Glomerular endothelial cell (primary cell): ENCODE measurements at places on chromosomes 11 and 22.

GRCh38 chr11:78860720-78861422 lies 286.2 kb upstream of the NARS2 start:
- no peak for DNase-seq

DNA sequence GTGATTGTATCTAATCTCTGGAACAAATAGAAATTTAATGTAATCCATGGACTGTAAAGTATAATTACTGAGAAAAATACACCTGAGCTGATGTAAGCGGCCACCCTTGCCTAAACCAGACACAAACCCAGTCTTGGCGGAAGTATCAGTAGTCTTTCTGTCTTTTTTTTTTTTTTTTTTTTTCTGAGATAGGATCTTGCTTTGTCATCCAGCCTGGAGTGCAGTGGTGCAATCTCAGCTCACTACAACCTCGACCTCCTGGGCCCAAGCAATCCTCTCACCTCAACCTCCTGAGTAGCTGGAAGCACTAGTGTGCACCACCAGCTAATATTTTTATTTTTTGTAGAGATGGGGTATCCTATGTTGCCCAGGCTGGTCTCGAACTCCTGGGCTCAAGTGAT lies 5.5 kb upstream of the CXCR5 start:
- DNase-seq, result no peak

- DNase-seq, result no peak
These were observed 736.9 kb downstream of the BRD1 start for GRCh38 chr22:49090853-49091135.

GRCh38 chr22:43044290-43044712 lies 29.4 kb upstream of the PACSIN2 start:
- no peak for DNase-seq

DNA sequence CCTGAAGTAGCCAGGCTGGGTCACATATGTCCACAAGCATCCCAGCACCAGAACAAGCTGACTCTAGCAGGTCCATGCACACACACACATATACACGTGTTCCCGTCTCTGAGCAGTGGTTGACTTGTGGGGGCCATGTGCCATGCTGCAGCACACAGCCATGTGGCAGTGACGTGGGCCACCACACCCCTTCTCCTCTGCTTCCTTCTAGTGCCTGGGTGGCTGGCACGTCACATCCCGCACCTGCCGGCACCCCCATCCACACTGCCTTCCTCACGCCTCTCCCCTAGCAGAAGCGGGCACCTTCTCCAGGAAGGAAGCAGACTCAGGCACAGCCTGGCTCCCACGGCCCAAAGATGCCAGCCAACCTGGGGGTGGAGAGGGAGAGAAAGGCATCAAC lies 9.5 kb downstream of the SYT7 start:
- no peak for DNase-seq

GRCh38 chr11:16408619-16409018 lies 52.3 kb upstream of the SOX6 start:
- no peak for DNase-seq

- no peak for DNase-seq
These were observed 64.4 kb downstream of the SPON1 start for GRCh38 chr11:14026961-14027360.

DNA sequence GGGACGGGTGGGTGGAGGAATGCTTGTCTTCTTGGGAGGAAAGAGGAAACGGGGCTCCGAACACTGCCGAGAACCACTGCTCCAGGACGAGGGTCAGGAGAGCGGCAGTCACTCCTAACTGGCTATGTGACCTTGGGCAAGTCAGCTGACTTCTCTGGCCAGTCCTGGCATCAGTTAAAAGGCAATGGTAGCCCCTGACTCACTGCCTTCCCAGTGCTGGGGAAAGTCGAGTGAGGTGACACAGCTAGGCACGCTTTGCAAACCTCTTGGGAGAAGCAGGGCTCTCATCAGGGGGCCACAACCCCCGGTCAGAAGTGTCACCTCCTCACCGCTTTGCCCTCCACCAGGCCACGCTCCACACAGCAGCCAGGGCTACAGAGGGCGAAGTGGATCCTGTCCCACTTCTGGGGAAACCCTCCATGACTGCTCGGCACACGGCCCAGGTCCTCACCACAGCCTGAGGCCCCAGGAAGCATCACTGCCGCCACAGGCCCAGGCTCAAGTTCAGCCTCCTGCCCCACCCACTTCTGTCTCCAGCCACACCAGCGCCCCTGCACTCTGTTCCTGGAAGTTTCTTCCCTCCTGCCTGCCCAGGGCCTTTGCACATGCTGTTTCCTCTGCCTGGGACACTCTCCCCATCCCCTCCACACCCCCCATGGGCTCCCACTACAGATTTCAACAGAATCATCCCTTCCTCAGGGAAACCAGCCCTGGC lies 16.3 kb downstream of the IL2RB start:
- DNase-seq, result no peak

DNA sequence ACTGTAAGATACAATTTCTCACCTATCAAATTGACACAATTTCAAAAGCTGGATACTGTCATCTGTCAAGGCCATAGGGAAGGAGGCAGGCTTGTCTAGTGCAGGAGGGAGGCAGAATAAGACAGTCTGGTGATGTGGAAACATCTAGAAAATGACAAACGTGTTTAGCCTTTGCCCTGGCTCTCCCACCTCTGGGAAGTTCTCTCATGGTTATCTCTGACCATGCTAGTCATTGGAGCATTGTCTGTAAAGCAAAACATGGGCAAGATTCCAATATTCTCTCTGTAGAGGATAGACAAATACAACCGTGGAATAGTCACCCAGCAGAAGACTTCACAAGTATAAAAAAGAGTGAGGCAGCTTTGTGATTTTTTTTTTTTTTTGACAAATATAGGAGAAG lies 9.1 kb upstream of the SERHL2 start:
- no peak for DNase-seq

- DNase-seq, result no peak
These were observed 37.3 kb upstream of the MYH9 start for GRCh38 chr22:36424901-36425579.

DNA sequence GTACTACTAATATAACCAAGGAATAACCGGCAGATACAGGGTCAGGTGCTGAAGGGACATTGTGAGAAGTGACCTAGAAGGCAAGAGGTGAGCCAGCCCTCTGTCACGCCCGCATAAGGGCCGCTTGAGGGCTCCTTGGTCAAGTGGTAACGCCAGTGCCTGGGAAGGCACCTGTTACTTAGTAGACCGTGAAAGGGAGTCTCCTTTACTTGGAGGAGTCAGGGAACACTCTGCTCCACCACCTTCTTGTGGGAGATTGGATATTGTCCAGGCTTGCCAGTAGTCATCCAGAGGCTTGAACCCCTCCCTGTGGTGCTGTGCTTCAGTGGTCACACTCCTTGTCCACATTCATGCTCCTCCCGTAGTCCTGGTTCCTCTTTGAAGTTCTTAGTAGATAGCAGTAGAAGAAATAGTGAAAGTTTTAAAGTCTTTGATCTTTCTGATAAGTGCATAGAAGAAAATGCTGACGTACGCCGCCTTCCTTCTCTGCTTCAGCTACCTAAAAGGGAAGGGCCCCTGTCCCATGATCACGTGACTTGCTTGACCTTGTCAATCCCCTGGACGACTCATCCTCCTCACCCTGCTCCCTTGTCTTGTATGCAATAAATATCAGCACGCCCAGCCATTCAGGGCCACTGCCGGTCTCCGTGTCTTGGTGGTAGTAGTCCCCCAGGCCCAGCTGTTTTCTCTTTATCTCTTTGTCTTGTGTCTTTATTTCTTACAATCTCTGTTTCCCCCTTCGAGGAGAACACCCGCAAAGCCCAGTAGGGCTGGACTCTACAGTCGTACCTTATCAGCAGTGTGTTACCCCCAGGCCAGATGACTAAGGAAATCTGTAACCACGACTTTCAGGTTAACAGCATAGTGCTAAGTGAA lies 6.1 kb downstream of the NUP50 start:
- DNase-seq, result no peak

DNA sequence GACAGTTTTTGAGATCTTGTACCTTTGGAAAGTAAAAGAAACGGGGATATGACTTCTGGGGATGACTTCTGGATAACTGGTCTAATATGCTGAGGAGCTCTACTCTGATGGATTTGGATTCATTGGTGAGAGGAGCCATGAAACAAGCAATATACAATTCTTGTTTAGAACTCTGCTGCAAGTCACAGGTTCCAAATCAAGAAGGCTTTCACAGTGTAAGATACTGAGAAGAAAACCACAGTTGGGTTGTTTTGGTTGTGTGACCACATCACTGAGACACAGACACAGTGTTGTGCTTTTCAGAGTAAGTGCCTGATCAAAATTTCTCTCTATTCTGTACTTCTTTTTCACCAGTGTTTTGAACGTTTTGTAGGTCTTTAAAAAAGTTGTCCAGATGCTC lies 13.1 kb upstream of the UCP2 start:
- DNase-seq, result no peak

DNA sequence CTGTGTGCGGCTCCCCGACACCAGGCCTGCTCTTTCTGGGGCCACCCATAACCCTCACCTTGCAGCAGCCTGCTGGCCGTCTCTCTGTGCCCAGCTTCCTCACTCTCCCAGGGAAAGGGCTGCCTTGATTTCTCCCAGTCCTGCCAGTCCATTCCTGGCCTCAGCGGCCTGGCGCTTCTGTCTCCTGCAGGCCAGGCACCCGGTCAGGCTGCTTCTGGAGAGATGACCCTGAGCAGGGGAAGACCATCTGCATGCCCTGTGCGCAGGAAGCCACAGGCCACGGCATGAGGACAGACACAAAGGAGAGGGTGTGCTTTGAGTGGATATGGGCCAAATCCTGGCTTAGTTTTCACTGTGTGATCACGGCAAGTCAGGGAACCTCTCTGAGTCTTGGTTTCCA lies 86.2 kb downstream of the TSPAN18 start:
- no peak for DNase-seq

- no peak for DNase-seq
These were observed 182.3 kb upstream of the ANO3 start for GRCh38 chr11:26149585-26149984.

DNA sequence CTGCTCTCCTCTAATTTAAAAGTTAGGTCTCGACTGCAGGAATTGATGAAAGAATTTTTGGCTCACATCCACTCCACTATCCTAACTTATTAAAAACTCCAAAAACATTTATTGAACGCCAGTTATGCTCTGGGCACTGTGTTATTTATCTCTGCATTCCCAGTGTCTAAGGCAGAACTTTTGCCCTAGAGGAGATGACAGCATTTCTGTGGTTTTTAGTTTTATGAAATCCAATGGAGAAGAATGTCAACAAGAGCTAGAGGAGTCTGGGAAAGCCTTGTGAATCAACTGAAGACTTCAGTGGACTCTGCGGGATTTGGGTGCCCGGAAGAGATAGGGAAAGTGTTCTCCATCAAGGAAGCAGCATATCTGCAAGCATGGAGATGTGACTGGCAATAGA lies 217.0 kb upstream of the PGR start:
- DNase-seq, result no peak
